Activated CD8-positive, alpha-beta memory T cell treated with anti-CD3 and anti-CD28 coated beads for 4 hours (primary cell): ENCODE measurements at places on chromosomes 5 and 9.

DNA sequence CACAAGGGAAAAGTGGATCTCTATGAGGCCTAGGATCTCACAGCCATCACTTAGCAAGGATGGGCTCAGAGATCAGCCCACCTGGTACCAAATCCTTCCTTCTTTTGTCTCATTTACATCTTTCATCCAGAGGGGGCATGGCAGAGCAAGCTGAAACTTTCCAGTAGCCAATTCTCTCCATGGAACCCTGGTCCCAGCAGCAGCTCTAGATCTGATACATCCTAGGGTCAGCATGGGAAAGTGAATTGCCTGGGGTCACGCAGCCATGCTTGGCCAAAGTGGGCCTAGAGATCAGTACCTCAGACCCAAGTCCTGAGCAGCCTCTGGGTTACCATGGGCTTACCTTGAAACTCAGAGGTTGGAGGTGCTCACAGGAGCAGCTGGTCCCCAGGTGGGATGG, 170.5 kb downstream of the GABBR2 start:
- DNase-seq: no peak

DNA sequence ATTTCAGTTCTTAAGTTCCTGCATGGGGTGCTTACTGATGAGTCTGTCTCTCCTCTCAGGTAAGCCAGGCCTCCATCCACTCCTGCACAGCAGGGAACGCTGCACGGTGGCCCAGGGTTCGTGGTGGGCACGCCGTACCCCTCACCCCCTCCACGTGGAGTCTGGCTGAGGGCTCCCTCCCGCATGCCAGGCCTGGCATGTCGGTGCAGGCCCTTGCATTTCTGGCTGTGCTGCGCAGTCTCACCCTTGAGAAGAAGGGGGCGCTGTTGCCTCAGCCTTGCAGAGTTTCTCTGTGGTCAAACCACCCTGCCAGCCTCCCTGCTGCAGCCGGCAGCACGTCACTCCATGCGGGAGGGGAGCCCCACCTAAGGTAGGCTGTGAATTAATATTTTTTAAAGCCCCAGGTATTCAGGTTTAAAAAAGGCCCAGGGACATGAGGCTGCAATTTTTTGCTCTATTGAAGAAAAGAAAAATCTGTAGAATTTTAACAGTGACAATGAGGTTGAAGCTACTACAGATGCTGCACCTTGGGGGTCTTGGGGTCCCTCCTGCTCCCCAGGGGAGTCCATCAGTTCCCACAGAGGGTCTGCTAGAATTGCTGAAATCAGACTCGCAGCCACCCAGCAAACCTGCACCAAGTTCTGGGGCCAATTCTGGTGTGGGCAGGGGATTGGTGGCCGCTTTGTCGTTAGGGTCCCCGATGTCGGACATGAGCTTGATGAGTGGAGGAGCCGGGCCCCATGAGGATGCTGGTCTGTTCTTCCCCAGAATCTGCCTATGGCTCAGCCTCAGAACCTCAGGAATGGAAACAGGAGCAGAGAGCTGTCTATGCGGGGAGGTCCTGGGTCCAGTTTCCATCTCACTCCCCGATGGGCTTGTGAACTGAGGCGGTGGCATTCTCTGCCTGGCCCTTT, 52.6 kb downstream of the TENT4A start:
- peak; percentile 19 for DNase-seq

GRCh38 chr9:104961238-104961637, 33.3 kb upstream of the ABCA1 start:
- DNase-seq: no peak

GRCh38 chr9:133991964-133992779, at the start of gene VAV2:
TSS of gene VAV2 (minus strand) at chr9:133992324. CDS start at chr9:133992278, 46 bp downstream.
- DNase-seq: peak; percentile 26

- DNase-seq: no peak
Measured at GRCh38 chr5:135996611-135997010, 32.2 kb upstream of the TGFBI start.

DNA sequence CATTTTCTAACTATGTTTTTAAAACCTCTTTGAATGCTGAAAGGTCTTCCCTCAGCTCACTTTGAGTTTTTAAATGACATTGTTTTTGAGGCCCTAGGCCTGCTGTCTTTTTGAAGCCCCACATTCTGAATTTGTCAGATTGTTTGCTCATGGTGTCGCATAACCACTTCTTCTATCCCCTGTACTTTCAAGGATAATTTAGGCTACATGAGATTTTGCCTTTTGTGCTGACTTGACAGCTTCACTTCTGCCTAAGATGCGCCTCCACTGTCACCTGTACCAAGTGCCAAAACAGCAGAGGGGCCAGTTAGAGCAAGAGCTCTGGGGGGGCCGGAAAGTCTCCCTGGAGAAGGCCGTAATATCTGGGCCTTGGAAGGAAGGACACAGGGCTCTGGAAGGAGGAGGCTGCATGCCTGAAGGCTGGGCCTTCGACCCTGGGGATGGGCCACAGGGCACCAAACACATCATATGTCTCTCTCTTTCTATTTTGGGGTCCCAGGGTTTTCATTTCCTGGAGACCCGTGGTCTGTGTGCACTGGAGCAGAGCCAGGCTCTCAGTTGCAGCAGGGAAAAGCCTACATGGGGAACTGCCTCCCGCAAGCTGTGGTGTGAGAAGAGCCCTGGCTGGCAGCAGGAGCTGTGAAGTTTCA, 49.1 kb downstream of the NDST1 start:
- DNase-seq: no peak

GRCh38 chr9:71210326-71210725, 88.9 kb upstream of the TRPM3 start:
- no peak for DNase-seq

- no peak for DNase-seq
Measured at GRCh38 chr5:103565719-103566118, 3.1 kb upstream of the NUDT12 start.

- no peak for DNase-seq
Measured at GRCh38 chr5:167699432-167699831, 592.0 kb upstream of the WWC1 start.

GRCh38 chr5:9954869-9955268, 294.8 kb downstream of the ATPSCKMT start:
- DNase-seq: no peak

- no peak for DNase-seq
Measured at GRCh38 chr9:65444943-65445342, 159.9 kb upstream of the FOXD4L5 start.
